ENCODE measurements at places on chromosomes 4 and X. TPM values are rescaled to one million over a fixed set of nuclear protein-coding genes. Genes with fewer than 3 reads are reported as not detected.
A peak's percentile ranks its signal among the peaks of the same experiment; 100 is the strongest.

GRCh38 chr4:89024051-89024675, 32.8 kb downstream of the FAM13A start:
- no peak for DNase-seq

- no peak for DNase-seq
Observed at GRCh38 chrX:71928856-71929255, 18.2 kb downstream of the NHSL2 start.

Gene RAP2C
- total RNA-seq, result 15.3 TPM

DNA sequence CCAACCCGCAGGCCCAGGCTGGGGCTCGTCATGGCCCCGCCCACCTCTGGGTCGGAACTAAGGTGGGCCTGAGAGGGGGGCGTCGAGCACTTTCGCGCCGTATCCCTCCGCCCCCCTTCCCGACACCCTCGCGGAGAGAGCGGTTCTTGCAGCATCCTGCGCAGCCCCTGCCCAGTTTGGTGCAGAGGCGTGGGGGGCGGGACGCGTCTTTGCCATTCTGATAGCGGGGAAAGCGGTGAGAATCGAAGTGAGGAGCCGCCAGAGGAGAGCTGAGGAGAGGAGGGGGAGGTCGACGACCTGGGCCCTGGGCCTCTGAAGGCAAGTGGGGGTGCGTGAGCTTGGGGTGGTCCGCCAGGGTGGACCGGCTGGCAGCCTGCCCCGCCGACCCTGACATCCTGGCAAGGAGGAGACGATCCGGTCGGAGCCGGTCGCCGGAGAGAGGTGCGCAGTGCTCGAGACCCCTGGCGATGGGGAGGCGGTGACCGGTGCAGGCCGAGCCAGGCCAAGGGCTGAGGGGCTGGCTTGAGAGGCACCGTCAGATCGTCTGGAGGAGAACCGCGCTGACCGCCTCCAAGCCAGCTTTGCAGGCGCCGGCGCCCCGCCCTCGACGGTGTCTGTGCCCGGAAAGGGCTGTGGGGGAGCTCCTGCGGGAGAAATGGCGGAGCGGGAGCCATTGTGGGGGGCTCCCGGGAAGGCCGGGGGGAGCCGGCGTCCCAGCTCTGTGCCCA, 25.5 kb downstream of the GPRASP3 start:
- peak; percentile 26 for DNase-seq

- DNase-seq, result no peak
Observed at GRCh38 chr4:185335579-185335978, 60.1 kb downstream of the LRP2BP start.

- no peak for DNase-seq
Observed at GRCh38 chrX:49842621-49843020, 13.5 kb downstream of the PAGE4 start.

Gene CPE
- 43.2 TPM for total RNA-seq

- DNase-seq, result no peak
Observed at GRCh38 chrX:49282647-49283011, 13.0 kb downstream of the PPP1R3F start.

DNA sequence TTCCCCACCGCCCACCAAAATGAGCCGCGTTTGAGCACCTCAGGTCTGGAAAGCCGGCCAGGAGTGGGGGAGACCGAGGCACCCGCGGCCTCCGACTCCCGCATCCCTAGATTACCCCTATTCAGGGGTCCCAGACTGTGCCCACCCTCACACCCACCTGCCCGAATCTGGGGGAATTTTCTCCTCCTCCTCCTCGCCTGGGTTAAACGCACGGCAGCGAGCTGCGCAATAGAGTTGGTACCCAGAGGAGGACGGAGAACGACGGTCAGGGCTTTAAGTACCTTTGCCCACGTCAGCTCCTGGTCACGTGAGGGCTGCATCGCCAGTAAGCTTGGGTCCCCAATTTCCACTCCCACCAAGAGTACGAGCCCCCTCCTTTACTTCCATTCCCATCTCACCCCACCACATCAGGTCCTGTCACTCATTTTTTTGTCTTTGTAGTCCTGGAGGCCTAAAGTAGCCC, at the start of gene ARMCX2:
ARMCX2 (minus strand) TSS at position 250 of the 463 bp plus-strand sequence. CDS start 2,262 bp downstream, outside the sequence.
- peak; percentile 54 for DNase-seq

DNA sequence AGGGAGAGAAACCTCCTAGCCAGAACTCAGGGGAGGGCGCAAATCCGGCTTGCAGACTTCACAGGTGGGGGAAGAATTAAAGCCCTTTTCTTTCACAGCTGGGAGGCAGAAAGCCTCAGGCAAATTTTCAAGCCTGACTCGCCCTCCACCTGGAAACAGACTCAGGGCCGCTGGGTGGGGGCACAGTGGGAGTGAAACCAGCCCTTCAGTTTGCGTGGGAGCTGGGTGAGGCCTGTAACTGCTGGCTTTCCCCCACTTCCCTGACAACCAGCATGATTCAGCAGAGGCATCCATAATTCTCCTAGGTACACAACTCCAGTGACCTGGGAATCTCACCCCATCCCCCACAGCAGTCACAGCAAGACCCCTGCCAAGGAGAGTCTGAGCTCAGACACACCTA, 206.9 kb upstream of the INTU start:
- DNase-seq, result no peak

DNA sequence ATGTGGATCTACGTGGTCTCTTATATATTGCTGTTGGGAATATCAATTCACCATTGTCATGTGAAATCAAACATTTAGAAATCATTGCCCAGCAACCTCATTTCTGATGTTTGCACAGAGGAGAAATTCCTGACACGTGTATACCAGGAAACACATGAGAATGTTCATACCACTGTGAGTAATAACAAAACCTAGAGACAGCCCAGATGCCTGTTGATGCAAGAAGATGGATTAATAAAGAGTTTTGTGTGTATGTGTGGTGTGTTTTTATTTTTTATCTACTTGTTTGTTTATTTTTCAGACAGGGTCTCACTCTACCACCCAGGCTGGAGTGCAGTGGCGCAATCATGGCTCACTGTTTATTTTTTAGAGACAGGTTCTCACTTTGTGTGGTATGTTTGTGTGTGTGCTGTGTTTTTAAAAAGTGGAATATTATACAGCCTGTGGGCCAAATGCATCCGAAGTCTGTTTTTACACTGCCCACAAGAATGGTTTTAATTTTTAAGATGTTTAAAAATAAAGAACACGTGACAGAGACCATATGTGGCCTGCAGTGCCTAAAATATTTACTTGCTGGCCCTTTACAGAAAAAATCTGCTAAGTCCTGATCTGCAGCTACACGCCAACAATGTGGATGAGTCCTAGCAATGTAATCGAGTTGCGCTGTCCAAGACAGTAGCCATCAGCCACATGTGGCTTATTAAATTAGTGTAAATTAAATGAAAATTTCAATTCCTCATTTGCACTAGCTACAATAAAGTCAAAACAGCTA, 39.2 kb downstream of the TXLNG start:
- DNase-seq, result no peak

Gene CXorf51B
- total RNA-seq, result not detected

Gene CSAG2
- total RNA-seq, result not detected

DNA sequence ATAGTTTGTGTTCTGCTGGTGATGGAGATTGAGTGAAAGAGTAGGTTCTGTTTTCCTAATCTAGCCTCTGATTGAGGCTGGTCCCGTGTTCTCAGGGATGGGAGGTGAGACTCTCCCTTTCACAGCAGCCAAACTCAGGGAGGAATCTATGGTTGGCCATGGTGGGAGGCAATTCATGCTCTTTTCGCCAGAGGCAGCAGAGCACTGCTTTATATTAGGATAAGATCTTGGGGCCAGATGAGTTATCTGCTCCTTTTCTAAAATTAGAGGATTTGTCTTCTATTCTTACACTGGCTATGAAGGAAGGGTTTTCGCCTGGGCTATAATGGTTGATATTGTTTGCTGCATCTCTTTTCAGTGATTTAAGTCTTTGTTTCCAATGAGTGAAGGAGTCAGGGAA, 63.9 kb upstream of the NLGN4X start:
- no peak for DNase-seq

- no peak for DNase-seq
Observed at GRCh38 chr4:140497747-140498636, at the start of gene MGAT4D. Gene MGAT4D, minus strand, starts transcription at chr4:140498293. Its CDS starts 71 bp downstream, at chr4:140498222.

Gene BST1
- 2.7 TPM for total RNA-seq

Gene SUPT20HL2
- not detected for total RNA-seq

DNA sequence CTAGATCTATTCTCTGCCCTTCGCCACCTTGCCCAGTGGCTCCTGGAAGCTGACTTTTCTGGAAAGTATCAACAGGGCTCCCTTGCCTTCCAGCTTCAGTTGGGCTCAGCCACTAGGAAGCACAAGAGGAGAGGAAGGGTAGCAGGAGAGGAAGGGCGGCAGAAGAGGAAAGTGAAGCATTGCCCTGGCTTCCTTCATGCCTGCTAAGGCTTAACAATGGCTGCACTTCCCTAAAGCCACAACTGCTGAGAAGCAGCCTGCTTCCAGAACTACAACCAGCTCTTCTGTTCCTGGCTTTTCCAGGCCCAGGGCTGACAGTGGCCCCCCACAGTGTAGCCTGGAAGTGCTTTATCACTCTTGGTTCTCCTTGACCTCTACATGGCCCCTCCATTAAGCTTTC, 29.1 kb upstream of the PGM2 start:
- DNase-seq, result no peak

GRCh38 chrX:13345438-13345837, 25.6 kb upstream of the ATXN3L start:
- no peak for DNase-seq

Gene TMEM154
- 1.4 TPM for total RNA-seq

DNA sequence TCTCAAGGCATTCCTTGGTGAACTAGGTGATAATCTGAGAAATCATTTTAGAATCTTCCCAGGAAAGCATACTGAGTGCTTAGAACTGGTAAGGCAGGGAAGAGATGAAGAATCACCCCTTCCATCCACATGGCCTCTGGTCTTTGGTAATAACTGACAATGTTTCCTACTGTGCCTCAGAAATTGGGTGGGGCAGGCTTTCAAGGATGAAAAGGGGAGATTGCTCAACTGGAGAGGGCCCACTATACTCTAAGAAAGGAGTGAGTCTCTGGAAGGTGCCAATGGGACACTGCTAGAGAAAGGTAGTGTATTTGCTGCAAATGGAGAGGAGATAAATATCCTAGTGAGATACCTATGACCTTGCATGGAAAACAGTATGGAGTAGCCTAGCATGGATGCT, 135.0 kb upstream of the SCML1 start:
- DNase-seq, result no peak

Gene ARX
- not detected for total RNA-seq

- DNase-seq, result no peak
Observed at GRCh38 chr4:129823105-129823504, 727.2 kb downstream of the C4orf33 start.

GRCh38 chr4:182847576-182848450, 69.4 kb downstream of the DCTD start:
- no peak for DNase-seq

GRCh38 chr4:140944199-140944515, 188.0 kb upstream of the TBC1D9 start:
- no peak for DNase-seq

GRCh38 chr4:68347845-68348244, 2.0 kb downstream of the YTHDC1 start:
- no peak for DNase-seq

DNA sequence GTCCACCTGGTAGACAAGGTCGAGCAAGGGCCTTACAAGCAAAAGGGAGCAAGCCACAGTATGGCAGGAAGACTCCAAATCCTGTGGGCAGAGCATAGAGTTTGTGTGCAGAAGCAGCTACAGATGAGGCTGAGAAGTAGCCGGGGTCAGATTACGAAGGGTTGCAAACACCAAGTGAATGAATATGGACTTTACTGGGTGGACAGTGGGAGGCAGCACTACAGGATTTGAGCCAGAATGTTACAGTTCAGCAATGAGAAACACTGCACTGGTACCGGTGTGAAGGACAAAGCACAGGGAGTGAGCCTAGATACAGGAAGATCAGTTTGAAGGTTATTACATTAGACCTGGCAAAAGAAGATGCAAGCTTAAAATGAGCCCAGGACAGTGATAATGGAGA, 46.1 kb upstream of the HOPX start:
- DNase-seq, result no peak

GRCh38 chr4:7877176-7877575, 62.5 kb downstream of the AFAP1 start:
- no peak for DNase-seq

Gene MAGEA11
- not detected for total RNA-seq

Gene GAGE12H
- total RNA-seq, result not detected

- DNase-seq, result no peak
Observed at GRCh38 chr4:75037252-75037651, 104.3 kb downstream of the PARM1 start.

Gene AKAP14
- total RNA-seq, result not detected

GRCh38 chr4:76981644-76982043, 32.1 kb downstream of the SEPTIN11 start:
- DNase-seq, result no peak

DNA sequence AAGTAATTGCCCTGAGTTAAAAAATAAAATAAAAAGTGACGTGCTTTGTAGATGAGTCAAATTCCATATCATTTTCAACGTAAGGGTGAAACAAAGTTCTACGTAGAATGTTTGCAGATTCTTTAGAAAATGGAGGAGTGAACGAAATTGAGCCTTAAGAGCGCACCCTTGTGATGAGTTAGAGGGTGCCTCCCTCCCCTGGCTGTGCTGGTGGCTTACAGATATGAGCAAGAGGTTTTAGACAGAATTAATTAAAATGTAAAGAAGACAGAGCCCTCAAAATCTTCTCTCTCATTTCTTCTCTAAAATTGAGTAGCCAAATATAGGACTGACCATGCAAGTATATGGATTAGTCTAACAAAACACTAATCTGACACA, 30.2 kb upstream of the LGI2 start:
- DNase-seq, result no peak

DNA sequence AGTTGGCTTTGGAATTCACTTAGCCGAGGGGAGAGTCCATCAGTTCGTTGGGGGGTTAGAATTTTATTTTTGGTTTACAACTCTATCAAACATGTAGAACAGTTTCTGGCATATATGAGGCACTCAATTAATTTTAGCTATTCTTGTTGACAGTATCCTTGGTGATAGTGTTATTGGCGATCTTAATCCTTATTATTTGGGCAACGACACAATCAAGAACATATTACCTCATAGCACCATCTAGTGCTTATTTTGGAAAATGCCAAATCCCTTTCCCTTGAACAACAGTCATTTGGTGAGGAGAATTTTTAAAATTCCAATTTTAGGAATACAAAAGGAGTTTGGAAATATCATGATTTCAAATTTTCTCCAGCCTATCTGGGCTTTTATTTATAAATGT, 17.9 kb upstream of the PGRMC1 start:
- no peak for DNase-seq

Gene ALPK1
- total RNA-seq, result 3.1 TPM

- no peak for DNase-seq
Observed at GRCh38 chr4:172287117-172287516, 473.9 kb downstream of the GALNTL6 start.

- DNase-seq, result no peak
Observed at GRCh38 chr4:5992828-5993321, 25.4 kb downstream of the C4orf50 start.

Gene XAGE1A
- not detected for total RNA-seq

GRCh38 chr4:2402048-2402842, 16.2 kb downstream of the ZFYVE28 start:
- peak; percentile 73 for DNase-seq

GRCh38 chrX:155113097-155113496, 41.8 kb downstream of the BRCC3 start:
- DNase-seq, result no peak
